ENCODE measurements at places on chromosomes 3 and 15.

GRCh38 chr3:43162230-43163084, 56.6 kb upstream of the POMGNT2 start:
- DNase-seq: no peak

DNA sequence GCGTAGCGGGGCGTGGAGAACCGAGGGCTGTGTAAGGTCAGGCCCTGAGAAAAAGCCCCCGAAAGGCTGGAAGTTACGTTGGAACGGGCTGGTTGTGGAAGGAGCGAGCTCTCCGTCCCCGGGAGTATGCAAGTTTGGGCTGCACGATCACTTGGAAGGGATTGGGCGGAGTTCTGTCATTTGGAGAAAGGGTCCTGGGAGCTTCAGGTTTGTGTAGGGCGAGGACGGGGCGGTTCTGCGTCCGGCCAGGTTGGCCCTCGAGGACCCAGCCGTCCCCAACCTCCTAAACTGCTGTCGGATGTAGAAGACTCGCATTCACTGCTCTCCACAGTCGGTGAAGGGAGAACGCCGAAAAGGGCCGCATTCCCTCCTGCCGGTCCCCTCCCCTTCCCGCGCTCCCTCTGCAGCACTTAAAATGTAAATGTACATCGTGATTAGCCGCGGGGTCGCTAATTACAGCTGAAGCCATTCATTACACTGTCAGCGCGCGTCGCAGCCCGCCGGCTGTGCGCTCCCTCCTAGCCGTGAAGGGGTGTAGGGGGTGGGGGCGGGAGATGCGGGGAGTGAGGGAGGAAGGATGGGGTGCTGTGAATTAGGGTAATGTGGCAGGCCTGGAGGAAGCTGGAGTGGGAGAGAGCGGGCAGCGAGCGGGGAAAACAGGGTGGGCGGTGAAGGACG, 2.5 kb upstream of the RPP25 start:
- no peak for DNase-seq

- no peak for DNase-seq
These were observed 294.8 kb downstream of the MCTP2 start for GRCh38 chr15:94526071-94526689.

DNA sequence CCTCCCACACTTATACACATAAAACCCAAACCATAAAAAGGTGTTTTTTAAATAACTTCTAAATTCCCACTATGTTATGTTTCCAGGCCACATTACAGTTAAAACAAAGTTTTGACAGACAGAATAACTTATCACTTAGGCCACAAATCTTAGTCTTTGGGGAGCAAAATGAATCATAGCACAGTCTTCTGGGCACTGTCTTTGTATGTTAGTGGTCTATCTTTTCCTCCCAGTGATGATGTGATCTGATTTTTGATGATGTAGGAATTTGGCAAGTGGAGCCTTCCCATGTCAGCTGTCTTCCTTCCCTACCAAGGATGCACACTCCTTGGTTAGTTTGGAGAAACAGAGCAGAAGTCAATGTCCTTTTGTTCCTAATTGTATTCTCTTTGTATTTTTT, 67.3 kb downstream of the THSD4 start:
- no peak for DNase-seq

GRCh38 chr3:176697284-176697889, 499.9 kb downstream of the TBL1XR1 start:
- DNase-seq: no peak

DNA sequence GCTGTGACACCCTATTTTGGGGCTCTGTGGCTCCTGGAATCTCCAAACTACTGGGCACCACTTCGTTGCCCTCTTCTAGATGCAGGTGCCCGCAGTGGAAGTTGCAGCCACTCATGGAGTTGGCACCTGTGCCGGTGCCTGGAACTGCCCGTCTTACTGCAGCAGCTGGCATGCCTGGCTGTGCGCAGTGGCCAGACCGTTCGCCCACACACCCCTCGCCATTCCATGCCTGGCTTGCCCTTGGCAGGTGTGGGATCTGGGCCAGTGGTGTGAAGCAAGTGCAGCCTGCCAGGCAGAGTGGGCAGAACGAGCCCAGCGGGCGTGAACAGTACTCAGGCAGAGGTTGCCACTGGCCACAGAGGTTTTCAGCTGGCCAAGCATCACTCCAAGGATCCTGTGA, 1286.7 kb downstream of the ROBO1 start:
- DNase-seq: no peak

DNA sequence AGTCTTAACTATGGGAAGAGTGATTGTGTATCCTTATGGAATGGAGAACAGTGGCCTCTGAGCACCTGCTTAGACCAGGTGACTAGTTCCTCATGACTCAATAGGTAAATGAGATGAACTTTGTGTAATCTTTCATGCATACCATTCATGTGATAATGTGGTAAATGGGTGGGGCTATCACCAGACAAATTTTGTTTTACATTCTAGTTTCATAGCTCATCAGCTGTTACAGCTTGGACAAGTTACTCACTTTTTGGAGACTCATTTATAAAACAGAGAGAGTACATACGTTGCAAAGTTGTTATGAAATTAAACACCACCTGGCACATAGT, 103.7 kb upstream of the TGFBR2 start:
- no peak for DNase-seq

All from stimulated activated CD8-positive, alpha-beta memory T cell treated with anti-CD3 and anti-CD28 coated beads, Interleukin-7, amount 100 ng/mL, for 1 hour (primary cell).